Ecto neural progenitor cell (in vitro differentiated cells): ENCODE measurements at places on chromosomes 12 and 14.

GRCh38 chr12:49811961-49812401 is 16.2 kb downstream of the NCKAP5L start:
- no peak for DNase-seq

GRCh38 chr12:121314431-121314830 is 17.9 kb upstream of the CAMKK2 start:
- DNase-seq: no peak

- no peak for DNase-seq
Measured at GRCh38 chr14:61472801-61473376, 151.5 kb downstream of the PRKCH start.

DNA sequence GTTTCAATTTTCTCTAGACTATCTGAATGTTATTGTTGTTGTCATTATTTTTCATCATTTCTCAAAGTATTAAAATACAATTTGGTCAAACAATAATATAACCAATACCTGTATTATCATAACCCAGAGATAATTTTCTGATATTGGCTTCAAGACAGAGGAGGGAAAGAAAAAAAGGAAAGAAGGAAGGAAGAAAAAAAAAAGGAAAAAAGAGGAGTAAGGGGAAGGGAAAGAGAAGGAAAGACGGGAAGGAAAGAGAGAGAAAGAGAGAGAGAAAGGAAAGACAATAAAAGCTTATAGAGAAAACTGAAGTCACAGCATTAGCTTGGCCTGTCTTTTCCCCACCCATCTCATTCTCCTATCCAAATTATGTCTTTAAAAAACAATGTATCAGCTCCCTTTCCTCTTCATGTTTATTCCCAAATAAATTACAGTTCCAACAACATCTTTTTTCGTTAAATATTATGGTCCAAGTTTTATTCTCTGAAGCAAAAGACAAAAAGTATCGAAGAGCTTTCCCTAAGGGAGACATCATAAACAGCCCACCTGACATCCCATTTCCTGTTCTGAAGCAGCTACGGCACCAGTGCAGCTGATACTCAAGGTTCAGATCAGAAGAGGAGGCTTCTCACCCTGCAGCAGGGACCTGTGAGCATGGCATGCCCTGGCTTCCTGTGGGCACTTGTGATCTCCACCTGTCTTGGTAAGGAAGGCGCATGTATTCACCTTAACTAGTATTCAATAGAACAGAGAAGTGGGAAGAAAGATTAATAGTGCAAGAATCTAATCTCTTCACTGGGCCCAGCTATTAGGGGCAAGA is 308.3 kb downstream of the DAD1 start:
- DNase-seq: no peak
